ENCODE measurements at places on chromosomes 4 and X. TPM values are rescaled to one million over a fixed set of nuclear protein-coding genes. Genes with fewer than 3 reads are reported as not detected.

DNA sequence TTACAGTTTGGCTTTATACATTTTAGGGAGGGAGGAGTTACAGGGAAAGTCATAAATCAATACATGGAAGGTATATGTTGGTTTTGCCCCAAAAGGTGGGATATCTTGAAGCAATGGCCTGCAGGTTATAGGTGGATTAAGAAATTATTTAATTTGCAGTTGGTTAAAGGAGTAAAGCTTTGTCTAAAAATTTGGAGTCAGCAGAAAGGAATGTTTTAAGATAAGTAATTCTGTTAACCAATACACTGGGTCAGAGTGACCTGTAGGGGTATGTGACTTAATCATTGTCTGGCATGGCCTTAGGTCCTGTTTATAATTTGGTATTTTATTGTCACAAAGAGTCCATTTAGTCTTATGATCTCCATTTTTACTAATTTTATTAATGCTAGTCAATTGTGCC, 115.0 kb downstream of the AGTR2 start:
- no peak for DNase-seq

GRCh38 chr4:143558823-143559756, 45.6 kb downstream of the SMARCA5 start:
- peak; percentile 50 for DNase-seq

DNA sequence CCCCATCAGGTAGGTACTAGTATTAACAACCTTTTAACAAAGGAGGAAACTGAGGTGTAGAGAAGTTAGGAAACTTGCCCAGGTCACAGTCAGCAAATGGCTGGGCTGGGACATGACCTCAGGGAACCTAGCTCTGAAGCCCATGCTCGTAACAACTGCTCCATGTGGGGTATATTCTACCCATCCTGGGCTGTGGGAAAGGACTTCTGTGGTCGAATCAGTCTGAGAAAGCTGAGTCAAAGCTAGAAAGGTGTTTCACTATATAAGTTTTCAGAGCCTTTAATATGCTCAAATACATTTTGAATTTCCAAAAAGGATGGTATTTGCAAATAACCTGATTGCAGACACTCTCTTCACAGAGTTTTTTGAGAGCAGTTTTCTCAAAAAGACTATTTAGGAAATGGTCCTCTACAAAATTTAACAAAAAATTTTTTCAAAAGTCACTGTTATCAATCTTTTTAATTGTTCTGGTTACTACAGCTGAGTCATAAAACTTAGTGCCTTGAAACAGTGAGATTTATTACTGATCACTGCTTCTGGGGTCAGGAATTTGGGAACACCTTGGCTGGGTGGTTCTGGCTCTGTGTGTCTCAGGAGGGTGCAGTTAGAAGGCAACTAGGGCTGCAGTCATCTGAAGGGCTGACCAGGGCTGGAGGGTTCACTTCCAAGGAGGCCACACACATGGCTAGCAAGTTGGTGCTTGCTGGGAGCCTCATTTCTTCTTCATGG, 53.6 kb downstream of the NSG1 start:
- DNase-seq, result peak; percentile 52

- DNase-seq, result no peak
Observed at GRCh38 chr4:105181259-105181658, 34.6 kb downstream of the TET2 start.

DNA sequence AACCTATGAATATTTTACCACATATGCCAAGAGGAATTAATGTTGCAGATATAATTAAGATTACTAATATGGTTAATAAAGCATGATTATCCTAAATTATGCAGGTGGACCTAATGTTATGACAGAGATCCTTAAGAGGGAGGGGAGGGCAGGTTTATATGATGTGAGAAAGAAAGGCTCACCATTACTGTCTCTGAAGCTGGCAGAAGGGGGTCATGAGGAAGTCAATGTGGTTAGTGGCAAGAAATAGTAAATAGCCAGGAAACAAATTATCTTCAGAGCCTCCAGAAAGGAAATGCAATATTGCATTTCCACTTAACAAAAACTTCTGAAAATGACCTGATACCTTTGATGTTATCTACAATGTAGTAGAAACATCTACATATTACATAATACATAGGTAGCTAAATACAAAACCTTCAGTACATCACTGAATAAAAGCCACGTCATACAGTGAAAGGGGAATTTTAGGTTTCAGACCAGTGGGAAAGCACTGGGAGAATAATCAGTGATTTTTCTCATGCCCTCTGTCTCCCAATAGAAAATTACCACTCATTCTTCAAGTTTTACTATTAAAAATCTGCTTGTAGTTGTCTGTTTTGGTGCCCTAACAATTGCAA, 609.2 kb downstream of the SPOCK3 start:
- DNase-seq, result no peak

GRCh38 chrX:40875476-40875875, 140.1 kb upstream of the MED14 start:
- no peak for DNase-seq

- DNase-seq, result no peak
Observed at GRCh38 chrX:149848855-149849254, 32.1 kb upstream of the MAGEA8 start.

- no peak for DNase-seq
Observed at GRCh38 chr4:181364504-181364903, 878.7 kb upstream of the TENM3 start.

DNA sequence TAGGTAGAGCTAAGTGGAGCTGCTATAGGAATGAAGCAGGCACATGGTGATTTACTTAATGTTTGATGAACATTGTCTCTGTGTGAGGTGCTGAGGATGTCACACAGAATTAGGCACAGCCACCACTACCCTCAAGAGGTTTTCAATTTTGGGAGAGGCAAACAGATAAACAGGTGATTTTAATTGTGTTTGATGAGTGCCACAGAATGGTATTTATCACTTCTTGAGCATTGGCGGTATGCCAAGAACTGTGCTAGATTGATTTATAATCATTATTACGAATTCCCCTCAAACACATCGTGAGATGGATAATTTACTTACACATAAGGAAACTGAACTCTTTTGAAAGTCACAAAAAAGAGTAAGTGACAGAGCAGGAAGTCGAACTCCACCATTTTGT, 74.8 kb downstream of the FREM3 start:
- DNase-seq, result no peak

DNA sequence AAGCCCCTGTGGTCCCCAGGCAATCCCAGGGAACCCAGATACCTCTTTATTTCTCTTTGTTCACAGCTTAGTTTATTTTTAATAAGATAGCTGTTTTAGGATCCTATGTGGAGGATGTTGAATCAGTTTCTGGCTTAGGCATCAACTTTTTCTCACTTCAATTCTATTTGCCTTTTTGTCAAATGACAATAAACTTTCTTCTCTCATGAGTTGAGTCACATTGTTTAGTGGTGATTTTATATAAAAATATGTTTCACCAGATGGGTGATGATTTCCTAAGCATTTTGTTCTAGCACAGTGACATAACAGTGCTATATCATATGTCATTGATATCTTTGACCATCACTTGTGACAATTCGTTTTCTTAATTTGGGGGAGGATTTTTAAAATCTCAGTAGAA, 198.1 kb upstream of the PUDP start:
- no peak for DNase-seq

GRCh38 chr4:82718162-82718940, 80.2 kb downstream of the SCD5 start:
- DNase-seq, result no peak

The SMARCA1 gene
- total RNA-seq, result 0.31 TPM

The PRKG2 gene
- total RNA-seq, result not detected

The TMA16 gene
- 50.5 TPM for total RNA-seq

The TMPRSS11A gene
- not detected for total RNA-seq
